ENCODE measurements at places on chromosomes 5 and 9.

GRCh38 chr5:99900302-99900852, 634.8 kb upstream of the FAM174A start:
- DNase-seq, result no peak

GRCh38 chr9:68643901-68644809, 60.9 kb upstream of the PIP5K1B start:
- DNase-seq, result no peak

DNA sequence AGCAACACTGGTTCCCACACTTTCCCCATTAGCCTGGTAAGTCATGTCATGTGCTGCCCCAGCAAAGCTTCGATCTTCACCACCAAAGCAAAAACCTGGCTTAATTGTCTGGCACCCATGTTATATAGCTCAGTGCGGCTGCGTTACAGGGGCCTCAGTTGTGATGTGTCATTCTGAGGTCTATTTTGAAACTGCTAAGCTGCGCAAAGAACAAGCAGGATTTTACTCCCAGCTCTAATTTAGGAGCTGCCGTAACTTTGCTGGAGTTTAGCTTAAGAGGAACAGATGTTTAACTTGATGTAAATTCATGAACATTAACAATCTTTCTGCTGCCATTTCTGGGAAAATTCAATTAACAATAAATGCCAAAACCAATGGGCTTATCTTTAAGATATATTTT, 274.1 kb downstream of the HSPA4 start:
- no peak for DNase-seq

DNA sequence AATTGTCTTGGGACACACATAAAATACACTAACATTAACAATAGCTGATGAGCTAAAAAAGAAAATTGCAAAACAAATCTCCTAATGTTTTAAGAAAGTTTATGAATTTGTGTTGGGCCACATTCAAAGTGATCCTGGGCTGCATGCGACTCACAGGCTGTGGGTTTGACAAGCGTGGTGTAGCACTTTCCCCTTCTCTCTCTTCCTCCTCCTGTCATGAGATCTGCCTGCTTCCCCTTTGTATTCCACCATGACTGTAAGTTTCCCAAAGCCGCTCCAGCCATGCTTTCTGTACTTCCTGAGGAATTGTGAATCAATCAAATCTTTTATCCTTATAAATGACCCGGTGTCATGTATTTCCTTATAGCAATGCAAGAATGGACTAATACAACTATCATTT, 178.0 kb downstream of the TLR4 start:
- no peak for DNase-seq

DNA sequence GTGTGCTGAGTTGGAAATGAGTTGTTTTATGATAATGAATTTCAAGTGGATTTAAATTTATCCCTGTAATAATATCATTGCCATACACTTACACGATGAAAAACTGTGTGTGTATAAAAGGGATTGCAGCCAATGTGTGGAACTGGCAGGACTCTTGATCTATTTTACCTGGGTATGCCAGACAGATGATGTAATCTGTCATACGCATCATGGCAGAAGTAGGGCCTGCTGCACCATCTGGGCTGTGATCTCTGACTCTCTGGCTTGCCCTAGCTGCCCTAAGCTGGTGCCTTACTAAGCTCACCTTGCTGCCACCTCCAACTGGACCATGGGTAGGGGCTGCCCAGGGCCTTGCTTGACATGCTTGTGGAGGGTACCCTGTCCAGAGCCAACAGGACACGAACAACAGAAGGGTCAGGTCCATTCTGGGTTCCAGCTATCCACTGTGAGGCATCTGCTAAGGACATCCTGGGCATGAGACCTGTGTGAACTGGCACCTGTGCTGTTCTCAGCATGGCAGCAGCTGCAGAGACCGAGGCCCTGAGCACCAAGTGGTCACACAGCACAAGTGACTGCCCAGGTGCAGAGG, 184.2 kb downstream of the FSTL4 start:
- DNase-seq, result no peak

GRCh38 chr5:9713356-9713755, 83.2 kb upstream of the TAS2R1 start:
- no peak for DNase-seq
